ENCODE measurements at places on chromosomes 2 and 18.
A peak's percentile ranks its signal among the peaks of the same experiment; 100 is the strongest.

- no peak for DNase-seq
Measured at GRCh38 chr2:127070221-127070620, 36.7 kb downstream of the BIN1 start.

DNA sequence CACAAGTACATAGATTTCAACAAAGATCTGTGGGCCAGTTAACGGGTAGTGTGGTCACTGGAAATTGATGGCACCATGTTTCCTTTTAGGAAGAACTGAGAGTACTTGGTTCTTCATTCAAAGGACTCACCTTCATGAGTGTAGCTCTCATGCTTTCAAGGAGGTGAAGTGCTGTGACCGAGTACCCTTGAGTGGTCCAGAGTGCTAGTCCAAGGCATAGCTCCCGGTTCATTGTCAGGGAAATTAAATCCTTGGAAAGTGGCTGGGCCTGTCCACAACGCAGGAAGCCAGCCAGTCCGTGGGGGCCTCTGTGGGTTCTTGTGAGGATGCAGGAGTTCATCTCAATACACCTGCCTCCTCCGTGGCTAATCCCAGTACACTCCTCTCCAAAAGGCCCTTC, 295.1 kb downstream of the GALR1 start:
- DNase-seq: no peak

DNA sequence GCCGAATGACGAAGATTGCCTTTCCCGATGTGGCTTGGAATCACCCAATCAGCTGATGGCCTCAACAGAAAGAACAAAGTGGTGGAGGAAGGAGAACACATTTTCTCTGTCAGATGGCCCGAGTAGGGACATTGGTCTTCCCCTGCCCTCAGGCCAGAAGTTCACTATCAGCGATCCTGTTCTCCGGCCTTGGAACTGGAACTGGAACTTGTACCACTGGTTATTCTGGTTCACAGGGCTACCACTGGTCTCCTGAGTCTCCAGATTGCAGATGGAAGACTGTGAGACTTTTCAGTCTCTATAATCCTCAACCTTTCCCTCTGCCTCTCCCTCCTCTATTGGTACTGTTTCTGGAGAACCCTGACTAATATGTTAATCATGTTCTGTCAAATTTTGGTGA, 180.4 kb downstream of the ANKRD30B start:
- no peak for DNase-seq

DNA sequence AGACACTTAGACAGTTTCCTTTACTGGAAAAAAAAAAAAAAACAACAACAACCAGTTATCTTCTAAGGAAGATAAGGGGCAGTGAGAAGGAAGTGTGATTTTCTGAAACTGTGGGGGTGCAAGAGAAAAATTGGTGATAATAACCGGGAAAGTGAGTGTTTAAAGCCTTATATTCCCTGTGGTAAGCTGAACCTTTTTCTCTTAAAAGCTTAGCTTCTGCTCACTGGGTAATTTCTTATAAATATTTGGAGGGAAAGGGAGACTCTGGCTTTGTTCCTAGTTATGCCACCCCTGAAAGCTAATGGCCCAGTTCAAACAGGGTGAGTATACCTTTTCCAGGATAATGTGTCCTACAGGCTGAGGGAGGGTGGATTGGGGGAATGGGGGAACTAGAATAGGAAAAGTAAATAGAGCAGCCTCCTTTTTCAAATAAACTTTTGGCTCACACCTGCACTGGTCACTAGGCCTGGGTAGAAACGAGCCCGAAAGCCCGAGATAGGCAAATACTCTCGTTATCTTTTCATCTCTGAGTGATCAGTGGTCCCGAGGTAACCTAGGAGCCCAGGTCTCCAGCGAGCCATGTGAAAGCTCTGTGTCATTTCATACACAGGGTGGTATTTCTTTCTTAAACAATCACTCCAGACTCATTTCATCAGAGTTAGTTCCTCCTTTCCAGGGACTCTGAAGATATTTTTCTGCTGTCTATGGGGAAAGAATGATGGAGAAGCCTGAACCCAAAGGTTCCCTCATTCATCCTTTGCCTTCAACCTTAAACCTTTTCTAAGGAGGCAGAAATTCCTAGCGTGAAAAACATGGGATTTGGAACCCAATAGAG, 15.5 kb upstream of the SRBD1 start:
- no peak for DNase-seq

DNA sequence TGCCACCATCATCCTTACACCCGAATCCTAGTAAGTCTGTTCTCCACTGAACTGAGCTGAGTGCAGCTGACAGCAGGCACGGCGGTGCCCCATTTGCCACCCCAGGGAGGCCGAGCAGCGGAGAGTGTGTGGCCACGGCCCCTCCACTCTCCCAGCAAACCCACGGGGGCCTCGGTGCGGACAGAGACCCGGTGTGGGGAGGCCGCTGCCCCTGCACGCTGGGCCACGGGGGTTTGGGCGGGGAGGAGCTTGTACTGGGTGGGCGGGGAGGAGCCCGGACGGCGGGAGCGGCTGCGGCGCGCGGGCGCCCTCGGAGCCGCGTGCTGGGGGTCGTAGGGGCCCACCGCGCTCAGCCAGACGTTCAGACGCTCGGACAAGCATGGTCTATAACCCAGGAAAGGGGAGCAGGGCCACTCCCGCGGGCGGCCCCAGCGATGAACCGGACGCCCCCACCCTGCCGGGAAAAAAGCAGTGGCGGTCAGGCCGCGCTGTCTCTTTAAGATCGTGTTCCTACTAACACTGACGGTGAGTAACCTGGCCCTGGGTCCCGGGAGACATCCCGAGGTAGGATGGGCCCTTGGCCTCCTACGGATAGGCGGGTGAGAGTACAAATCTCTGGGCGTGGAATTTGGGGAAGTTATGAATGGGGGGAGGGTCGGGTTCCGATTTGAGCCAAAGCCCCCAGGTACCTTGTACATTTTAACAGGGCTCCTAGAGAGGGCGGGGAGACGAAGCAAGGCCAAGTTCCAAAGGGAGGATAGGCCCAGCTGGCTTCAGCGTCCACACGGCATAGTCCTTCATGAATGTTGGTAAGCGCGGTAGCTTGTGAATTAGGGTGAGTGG, at the start of gene ITPRIPL1:
Gene ITPRIPL1 (plus strand): TSS at position 277 of the 843 bp plus-strand sequence. CDS start 523 bp downstream, at position 800.
- DNase-seq: no peak

DNA sequence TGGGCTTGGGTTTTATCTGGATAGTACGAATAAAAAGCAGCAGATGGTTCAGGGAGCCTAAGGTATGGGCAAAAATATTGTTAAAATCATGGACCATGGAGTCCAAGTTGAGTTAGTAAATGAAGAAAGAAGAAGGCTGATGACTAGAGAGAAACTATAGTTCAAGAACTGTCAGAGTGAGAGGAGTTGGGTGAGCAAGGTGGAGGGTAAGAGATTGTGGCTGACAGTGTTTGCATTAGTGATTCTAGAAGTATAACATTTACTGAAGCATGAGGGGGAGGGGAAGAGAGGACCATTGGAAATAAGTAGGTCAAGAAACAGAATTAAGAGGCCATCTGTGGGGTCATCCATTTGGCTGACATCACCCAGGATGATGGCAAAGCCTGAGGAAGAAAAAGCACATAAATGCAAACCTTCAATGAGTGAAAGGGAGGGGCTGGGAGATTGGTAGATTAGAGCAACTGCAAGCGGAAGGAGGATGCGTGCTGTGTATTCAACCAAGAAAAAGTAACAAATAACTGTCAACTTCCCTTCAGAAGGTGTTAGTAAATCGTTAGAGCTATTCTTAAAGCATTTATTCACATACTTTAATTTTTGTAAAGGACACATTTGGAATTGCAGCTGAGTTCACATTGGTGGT, 392.8 kb downstream of the TSN start:
- no peak for DNase-seq

GRCh38 chr2:18762667-18763066, 173.3 kb upstream of the NT5C1B start:
- DNase-seq: no peak

GRCh38 chr2:71067567-71068217, 756 bp upstream of the NAGK start:
- DNase-seq: no peak

GRCh38 chr2:88628571-88628939, 1.3 kb upstream of the EIF2AK3 start:
- DNase-seq: no peak

GRCh38 chr2:174546519-174547506, 50.8 kb downstream of the WIPF1 start:
- DNase-seq: no peak

DNA sequence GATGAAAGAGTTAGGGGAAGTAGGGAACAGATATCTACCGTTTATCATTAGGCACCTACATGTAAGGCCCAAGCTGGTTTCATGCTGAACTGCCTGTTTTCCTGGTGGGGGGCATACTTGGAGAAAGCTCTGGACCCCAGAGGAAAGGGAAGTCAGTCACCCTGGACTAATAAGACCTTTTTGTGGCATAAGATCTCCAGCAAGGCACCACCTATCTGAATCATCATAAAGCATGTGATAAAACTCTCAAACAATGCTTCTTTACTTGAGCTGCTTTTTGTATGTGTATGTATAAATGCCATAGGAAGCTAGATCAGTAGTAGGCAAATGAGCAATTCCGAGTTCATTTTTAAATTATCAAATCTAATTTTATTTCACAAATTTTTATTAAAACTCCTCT, 104.8 kb downstream of the TANC1 start:
- DNase-seq: no peak

DNA sequence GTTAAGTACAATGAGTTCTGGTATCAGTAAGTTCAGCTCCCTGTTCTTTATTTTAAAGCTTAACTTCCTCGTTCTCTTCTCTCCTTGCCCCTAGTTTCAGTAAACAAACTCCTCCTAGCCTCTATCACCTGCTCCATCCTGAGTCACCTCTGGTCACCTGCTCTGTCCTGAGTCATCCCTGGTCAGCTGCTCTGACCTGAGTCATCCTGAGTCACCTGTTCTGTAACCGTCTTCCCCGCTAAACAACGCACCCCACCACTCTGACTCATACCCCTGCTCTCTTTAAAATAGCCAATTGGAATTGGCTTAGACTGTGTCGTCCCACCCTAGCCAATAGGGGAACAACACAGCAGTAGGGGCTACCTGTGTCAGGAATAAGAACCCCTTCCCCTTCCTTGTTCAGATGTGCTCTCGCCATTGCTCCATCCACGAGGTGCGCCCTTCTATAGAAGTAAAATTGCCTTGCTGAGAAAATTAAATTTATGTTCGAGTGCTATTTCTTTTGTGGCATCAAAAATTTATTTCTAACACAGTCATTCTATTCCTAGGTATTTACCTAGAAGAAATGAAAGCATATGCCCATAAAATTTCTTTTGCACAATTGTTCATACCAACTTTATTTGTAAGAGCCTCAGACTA, 24.9 kb upstream of the RMND5A start:
- no peak for DNase-seq

DNA sequence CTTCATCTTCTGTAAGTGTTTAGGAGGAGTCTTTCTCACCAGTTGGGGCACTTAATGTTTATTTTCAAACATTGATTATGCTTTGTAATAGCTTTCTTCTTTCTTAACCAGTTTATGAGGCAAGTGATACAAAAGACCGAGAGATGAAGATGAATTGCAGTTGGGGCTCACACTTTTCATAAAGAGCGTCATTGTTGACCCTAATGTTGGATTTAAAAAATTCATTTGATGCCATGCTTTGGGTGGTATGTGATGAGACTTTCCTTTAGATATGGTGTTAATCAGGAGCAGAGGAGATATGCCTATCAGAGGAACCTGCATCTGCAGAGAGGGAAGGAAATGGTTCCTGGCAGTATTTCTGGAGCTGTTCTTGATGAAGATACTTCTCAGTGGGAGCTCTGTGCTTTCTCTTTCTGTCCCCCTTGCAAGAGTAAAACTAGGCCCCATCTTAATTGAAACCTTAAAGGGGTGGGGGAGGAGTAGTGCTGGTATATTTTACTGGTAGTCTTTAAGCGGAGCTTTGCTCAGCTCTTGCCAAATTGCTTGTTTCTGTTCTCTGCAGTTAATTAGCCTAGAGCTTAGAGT, 2.3 kb downstream of the EML4 start:
- DNase-seq: no peak

DNA sequence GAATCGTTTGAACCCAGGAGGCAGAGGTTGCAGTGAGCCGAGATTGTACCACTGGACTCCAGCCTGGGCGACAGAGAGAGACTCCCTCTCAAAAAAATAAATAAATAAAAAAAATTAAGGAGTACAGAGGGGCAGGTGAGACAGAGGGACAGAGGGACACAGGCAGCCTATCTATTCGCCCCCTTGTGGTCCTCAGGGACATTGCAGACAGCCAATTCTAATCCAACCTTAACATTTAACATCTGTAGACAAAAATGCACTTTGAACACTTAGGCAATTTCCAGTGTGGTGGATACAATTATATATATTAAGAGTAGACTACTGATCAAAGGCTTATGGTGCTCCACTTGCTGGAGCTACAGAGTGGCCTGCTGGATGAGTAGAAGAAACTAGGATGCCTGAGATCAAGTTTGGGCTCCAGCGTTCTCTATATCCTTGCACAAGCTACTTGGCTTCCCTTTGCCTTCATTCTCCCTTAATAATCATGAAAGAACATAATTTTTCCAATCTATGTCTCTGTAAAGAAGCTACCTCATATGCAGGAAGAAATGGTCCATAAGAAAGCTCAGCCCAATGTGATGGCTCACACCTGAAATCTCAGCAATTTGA, 8.2 kb upstream of the SMARCAL1 start:
- DNase-seq: peak; percentile 37

All from upper lobe of left lung (tissue), 6 donors.